ENCODE measurements at places on chromosomes 2 and 18.

GRCh38 chr2:96787411-96787810 lies 26.7 kb downstream of the CNNM4 start:
- no peak for DNase-seq

- no peak for DNase-seq
Observed at GRCh38 chr18:6382963-6383362, 31.7 kb downstream of the L3MBTL4 start.

DNA sequence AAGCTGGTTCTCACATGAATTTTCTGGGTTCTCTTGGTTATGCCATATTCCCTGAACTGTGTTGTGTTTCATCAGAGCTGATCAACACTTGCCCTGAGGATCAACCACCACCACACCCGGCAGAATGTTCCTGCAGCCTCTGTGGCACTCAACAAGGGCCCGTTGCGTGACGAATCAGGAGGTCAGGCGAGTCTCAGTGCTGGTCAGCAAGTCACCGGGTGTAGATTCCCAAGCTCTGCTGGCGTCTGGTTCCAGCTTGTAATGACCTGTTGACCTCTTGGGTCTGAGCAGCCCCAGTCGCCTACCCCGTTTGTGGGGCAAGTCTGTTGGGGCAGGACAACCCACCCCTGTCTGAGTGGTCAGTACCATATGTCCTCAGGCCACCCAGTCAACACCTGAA lies 46.0 kb downstream of the ADCY3 start:
- DNase-seq, result no peak

DNA sequence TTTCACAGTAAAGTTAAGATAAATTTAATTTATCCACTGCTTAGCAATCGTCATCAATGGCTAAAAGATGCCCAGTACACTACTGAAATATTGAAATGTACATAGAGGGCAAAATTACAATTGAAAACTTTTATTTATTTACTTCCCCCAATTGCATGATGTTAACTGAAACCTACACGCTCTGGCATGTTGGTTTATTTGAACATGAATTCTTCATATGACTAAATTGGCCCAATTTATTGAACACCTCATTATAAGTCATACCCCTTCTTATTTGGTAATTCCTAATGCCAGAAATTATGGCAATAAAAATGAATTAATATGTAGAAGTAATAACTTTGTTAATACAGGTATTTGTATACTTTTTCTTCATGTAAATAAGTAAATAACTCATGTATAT lies 183.0 kb upstream of the ZC3H15 start:
- DNase-seq, result no peak

DNA sequence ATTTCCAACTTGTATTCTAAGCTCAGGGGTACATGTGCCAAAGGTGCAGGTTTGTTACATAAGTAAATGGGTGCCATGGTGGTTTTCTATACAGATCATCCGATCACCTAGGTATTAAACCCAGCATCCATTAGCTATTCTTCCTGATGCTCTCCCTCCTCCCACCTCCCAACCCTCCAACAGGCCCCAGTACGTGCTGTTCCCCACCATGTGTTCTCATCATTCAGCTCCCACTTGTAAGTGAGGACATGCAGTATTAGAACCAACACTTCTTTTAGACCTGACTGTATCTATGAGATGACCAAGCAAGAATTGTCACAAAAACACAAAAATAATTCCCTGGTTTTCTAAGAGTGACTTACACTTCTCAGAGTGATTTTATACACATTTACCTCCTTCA lies 83.0 kb downstream of the VIT start:
- DNase-seq, result no peak

GRCh38 chr2:43127208-43127940 lies 99.0 kb downstream of the ZFP36L2 start:
- peak; percentile 87 for DNase-seq

- DNase-seq, result no peak
Observed at GRCh38 chr2:95316466-95317122, 19.4 kb downstream of the KCNIP3 start.

DNA sequence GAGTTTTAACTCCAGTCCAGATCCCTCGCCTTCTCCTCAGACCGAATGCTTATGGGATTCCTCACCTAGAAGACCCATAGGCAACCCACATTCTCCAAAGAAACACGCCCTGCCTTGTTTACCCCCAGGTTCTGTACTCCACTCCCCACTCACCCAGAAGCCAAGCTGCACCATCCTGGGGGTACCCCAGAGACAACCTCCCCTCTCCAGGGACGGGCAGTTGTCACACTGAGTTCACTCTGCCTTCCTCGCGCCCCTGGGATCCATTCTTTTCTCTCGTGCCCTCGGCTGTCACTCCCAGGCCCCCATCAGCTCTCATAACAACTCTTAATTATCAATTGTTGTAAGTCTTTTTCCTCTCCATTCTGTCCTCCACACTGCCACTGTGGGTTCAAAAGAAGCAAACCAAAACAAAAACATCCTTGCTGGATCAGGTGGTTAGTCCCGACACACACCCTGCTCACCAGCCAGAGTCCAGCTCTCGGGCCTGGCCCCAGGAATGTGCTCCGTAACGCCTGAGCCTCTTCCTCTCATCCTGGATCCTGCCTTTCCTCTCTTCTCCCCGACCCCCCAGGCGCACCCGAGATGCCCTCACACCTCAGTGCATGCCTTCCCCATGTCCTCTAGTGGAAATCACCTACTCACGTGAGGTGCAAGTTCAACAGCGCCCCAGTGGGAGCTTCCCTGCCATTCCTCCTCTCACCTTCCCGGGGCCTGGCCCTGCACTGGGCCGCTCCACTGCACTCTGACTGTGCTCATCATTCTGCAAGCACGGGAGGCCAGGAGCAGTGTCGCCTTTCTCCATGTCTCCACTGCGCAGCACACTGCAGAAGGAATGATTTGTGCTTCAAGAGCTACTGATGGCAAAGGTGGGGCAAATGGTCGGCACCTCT lies 20.7 kb downstream of the COX7A2L start:
- no peak for DNase-seq

DNA sequence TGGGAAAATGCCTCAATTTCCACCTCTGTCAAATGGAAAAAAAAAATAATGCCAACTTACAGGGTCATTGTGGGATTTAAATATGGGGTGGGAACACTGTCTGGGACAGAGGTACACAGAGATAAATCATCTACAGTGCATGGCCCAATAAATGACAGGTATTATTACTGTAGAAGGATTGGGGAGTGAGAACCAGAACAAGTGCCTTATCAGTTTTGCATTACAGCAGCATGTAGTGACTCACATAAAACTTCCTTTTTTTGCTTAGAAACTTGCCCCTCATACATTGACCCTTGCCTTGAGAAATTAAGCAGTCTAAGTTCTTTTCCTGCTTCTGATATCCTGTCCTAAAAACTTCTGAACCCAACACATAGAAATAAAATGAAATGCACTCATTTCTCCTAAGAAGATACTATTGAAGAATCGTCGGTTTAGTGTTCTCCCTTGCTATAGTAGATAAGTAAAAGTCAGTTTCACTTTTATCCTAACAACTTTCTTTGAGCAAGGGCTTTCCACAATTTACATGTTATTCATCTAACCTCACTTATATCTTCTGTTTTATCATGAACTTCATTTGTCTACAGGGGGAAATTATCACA lies 121.0 kb upstream of the HAAO start:
- no peak for DNase-seq

GRCh38 chr18:23910032-23910431 lies 104.5 kb upstream of the TTC39C start:
- no peak for DNase-seq

- DNase-seq, result no peak
Observed at GRCh38 chr2:120108749-120109148, 95.9 kb downstream of the EPB41L5 start.

DNA sequence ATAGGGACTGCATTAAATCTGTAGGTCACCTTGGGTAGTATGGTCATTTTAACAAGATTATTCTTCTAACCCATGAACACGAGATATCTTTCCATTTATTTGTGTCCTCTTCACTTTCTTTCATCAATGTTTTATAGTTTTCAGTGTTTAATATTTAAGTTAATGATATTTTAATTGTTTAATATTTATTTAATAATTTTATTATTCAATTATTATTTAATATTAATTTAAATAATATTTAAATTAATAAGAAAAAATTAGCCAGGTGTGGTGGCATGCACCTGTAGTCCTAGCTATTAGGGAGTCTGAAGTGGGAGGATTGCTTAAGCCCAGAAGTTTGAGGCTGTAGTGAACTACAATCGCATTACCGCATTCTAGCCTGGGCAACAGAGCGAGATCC lies 33.0 kb downstream of the CASP10 start:
- DNase-seq, result no peak

DNA sequence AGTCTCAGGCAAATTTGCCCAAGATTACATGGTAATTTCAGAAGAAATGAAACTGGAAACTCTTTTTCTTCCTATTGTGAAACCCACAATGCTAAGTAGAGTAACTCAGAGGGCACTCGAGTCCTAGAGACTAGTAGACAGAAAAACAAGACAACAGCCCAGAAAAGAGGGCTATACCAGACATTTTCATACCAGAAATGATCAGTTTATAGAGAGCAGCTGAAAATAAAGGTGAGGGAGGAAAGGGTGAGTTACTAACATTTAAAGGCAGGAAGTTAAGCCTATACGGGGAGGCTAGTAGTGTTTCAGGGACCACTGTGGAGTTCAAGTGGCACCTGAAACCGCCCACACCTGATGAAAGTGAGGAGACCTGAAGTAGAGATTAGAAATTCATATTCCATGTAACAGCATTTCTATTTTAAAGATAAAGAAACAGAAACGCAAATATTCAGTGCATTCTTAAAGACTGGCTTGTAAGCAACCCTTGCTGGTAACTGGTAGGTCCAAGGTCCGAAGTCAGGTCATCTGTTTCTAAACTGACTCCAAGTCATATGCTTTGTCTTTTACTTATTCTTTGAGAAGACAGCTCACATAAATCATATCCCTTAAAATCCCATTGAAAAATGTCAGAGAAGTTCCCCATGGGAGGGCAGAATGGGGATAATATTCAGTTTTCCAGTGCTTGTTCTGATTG lies 145.1 kb upstream of the ITGB6 start:
- no peak for DNase-seq

DNA sequence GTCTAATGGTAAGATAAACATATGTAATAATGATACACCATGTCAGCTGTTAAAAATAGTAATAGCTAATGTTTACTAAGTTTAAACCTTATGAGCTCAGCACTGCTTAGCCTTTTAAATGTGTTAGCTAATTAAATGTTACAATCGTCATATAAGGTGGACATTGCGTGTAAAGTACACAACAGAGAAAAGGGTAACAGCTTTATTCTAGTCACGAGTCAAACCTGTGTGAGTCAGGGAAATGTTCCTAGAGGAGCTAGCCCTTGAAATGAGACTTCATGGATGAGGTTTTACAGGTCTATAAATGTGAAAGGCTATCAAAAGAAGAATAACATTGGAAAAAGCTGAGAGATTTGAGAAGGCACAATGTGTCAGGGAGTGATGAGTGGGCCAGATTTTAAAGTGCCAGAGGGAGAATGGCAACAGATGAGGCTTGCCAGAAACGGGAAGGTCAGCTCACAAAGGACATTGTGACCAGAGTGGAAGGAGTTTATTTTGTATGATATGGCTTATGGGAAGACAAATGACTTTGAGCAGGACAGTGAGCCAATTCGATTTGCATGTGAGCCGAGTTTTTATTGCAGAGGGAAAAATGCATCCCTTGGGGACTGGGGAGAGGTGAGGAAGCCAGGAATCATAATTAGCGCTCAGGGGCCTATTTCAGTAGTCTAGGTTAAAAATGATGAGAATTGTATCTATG lies 276.3 kb downstream of the CTNNA2 start:
- DNase-seq, result no peak

GRCh38 chr2:238929242-238930081 lies 81.6 kb downstream of the TWIST2 start:
- no peak for DNase-seq

- DNase-seq, result no peak
Observed at GRCh38 chr2:69582582-69583176, 60.9 kb downstream of the AAK1 start.

GRCh38 chr18:79064228-79064627 lies 5.0 kb upstream of the ATP9B start:
- no peak for DNase-seq

DNA sequence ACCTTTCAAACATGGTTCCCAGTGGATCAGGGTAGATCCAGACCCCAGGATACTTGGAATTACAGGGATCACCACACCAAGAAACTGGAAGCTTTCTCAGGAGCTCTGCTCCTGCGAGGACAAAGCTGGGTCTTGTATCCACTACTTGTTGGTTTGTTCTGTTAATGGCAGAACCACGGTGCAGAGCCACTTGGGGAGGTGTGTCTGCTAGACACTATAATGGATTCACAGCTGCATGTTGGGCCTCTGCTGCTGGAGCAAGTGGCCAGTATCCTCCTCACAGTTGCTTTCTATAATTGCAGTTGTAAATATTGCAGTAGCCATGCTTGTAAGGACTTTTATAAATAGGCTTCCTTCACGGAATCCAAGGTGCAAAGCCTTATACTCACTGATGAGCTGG lies 12.9 kb downstream of the FOSL2 start:
- DNase-seq, result no peak

GRCh38 chr2:26573241-26573925 lies 67.8 kb downstream of the CIB4 start:
- DNase-seq, result no peak

DNA sequence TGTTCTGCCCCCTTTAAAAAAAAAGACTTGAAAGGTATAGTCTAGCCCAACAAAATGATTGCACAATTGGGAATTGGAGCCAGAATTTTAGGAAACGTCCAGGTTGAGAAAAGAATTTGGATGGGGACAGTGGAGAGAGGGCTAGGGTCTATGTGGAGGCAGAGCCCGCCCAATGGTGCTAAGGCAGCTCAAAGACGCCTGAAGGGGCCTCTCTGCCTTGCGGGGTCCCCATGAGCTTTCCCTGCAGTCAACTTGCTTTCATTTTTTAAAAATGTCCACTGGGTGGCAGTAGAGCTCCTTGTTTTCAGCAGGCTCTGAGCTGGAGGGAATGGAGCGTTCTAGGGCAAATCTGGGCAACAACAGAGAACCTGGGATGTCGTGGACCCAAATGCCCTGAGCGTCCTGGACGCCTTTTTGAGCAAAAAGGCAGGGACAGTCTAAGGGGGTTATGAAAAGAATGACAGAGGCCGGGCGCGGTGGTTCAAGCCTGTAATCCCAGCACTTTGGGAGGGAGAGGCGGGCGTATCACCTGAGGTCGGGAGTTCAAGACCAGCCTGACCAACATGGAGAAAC lies 40.2 kb upstream of the ITM2C start:
- DNase-seq, result peak; percentile 45

GRCh38 chr2:61469424-61470121 lies 1.3 kb downstream of the USP34 start:
- DNase-seq, result no peak

DNA sequence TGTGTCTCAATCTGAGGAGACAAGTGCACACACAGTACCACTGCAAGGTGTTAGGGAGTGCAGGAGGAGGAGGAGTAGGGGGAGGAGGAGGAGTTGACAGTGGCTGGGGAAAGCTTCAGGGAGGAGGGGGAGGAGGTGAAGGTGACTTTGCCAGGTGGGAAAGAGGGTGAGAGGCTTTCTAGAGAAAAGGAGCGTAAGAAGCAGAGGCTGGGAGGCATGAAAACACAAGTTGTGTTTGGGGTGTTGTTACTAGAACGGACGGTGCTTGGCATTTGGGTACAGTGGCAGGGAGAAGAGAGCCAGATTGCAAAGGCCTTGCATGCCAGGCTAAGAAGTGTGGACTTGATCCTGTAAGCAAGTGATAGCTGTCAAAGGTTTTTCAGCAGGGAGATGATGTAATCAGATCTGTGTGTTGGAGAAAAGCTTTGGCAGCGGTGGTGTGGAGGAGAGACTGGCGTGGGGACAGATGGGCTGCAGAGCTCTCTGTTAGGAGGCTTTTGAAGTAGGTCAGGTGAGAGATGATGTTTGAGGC lies 16.2 kb downstream of the TANC1 start:
- DNase-seq, result no peak

All from GM12892 (cell line).